NCI-H1092 (cell line): ENCODE measurements at places on chromosomes 6 and 20.

GRCh38 chr6:44285552-44286284 lies 15.5 kb downstream of the TMEM151B start:
- no peak for DNase-seq

DNA sequence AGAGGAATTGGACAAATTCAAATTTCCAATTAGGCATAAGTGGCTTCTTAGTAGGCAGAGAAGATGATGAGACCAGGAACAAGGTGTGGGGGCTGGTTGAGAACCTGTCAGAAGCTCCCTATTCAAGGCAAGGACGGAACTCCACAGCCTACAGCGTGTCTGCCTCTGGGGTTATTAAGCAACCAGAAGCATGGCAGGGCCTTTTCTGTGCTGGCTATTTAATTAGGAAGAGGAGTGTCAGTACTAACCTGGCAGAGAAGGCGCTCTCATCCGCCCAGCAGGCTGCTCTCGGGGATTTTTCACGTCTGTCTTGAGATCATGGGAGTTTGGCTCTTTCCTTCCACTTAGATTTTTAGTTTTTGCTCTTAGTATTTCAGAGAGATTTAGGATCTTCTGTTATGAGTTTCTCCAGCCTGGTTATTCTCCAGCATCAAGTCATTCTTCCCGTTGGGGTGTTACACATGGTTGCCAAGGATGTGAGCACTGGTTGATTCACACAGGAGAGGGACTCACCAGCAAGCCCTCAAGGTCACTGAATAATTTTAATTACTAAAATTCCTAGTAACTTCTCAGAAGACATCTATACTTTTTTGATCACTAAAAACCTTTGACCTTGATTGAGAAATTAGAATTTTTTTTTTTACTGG lies 23.9 kb downstream of the ADTRP start:
- DNase-seq = no peak

DNA sequence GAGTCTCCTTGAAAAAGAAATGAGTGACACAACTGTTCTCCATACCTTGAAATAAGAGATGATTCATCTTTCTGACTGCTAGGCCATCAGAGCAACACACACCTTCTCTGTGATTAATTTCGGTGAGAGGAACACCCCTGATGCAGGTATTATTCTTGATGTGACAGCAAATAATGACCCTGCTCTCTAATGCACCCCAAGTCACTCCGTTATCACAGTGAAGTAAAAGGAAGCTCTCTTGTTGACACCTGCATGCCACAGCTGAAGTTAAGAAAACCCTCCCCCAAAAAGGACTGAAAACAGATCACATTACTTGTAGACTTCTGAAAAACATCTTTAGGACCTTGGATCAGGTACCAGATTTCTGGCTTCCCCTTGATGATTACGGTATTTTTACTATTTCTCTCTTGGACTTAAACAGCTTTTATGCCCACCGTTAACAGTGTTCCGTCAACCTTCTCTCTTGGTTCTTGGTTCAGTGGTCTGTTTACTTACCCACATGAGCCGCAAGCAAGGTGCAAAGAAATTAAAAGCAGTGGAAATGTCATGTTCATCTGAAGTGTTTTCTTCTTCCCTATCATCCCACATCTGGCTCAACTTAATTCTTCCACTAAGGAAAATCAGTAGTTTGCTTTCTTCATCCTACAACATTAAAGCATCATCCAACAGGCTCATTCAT lies 249.7 kb downstream of the GMPR start:
- DNase-seq = no peak

- no peak for DNase-seq
Observed at GRCh38 chr20:49389854-49390253, 92.6 kb downstream of the KCNB1 start.
